Left ventricle myocardium superior (tissue), 1 donor: ENCODE measurements at places on chromosomes 2 and 18.

DNA sequence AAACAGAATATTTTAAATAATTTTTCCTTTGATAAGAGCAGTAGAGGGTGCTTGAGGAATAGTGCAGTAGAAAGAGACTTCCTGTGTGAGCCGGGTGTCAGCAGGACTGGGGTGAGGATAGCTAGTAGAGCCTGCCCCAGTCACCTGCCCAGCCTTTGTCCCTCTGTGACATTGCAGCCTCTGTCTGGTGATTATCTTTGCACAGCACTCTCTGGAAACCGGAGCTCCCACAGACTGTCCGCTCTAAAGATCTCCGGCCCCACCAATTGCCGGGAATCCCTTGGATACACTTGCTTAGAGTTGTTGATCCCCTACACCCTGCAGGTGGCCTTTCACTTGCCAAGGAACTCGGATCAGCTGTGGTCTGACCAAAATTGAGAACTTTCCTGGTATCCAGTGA, 1081.3 kb upstream of the TMEFF2 start:
- no peak for DNase-seq

GRCh38 chr2:207258263-207258991, 92.7 kb upstream of the KLF7 start:
- DNase-seq = peak; percentile 44

DNA sequence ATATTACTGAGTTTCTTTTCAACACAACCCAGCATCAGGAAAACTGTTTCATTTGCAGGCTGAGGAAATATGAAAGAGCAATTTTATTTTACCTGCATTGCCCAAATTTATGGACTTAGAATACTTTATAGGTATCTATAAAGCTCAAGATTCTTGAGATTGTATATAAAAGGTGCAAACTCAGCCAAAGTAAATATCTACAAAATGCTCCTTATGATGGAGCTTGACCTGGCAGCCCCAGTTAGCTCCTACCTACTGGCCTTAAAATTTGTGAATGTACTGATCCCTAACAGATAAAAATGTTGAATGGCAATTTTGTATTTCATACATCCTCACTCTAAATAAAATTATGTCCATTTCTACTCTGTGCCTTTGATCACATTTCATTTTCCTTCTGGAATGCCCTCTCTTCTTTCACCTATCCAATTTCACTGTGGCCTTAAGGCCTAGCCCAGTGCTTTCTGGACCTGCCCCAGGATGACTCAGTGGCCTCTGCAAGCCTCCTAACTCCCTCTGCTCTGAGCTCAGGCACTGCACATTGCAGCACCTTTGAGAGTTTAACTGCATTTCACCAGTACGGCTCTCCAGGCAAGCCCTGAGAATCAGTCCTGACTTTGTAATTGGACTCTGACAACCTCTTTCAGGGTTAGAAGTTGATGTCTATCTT, 125.9 kb downstream of the ANTXR1 start:
- peak; percentile 38 for DNase-seq

GRCh38 chr2:71952572-71953188, 195.0 kb downstream of the CYP26B1 start:
- DNase-seq = no peak

GRCh38 chr2:24199968-24200590, 25.2 kb downstream of the FAM228A start:
- DNase-seq = peak; percentile 43
